ENCODE measurements at places on chromosomes 4 and X.

DNA sequence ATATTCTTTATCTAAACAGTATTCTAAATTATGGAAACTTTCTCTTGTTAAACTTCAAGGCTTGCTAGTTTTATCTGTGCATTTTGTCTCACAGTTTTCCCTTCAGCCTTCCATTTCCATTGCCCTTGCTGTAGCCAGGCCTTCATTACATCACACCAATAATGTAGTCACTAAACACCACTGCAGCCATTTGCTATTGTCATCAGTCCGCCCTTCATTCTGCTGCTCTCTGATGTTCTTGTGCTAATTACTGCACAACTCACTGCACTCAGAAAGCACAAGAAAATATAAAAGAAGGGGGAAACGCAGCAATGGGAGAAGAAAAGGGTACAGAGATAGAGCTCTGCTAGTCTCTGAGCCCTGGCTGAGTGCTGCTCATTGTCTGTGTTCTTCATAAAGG is 239.6 kb upstream of the FSTL5 start:
- DNase-seq, result no peak

DNA sequence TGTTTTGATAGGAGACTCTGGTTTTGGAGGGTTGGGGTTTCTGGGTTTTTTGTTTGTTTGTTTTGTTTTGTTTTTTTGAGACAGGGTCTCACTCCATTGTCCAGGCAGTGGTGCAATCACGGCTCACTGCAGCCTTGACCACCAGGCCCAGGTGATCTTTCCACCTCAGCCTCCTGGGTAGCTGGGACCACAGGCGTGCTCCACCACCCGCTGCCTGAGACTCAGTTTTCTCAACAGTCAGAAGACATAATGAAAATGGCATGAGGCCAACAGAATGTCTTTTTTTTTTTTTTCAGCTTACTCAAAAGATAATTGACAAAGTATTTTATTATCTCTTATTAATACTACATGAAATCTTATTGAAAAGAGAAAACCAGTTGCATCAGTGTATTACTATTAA is 32.4 kb downstream of the TNIP2 start:
- DNase-seq, result no peak

- DNase-seq, result no peak
Measured at GRCh38 chrX:11205796-11206195, 87.4 kb upstream of the AMELX start.

DNA sequence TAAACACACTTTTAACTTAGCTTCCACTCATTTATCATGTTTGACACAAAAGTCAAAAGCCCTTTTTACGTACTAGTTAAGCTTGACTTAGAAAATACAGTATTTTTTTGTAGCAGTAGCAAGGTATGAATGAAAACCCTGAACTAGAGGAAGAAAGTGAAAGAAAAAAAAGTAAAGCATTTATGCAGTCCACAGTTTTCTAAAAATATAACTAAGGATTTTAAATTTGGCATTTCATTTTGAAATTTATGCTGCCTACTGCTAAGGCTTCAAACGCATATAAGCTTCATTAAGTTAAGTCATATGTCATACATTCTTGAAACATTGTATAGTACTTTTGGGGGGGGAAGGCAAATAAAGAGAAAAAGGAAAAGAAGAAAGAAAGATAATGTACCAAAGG is 201.5 kb downstream of the PDGFC start:
- DNase-seq, result no peak

DNA sequence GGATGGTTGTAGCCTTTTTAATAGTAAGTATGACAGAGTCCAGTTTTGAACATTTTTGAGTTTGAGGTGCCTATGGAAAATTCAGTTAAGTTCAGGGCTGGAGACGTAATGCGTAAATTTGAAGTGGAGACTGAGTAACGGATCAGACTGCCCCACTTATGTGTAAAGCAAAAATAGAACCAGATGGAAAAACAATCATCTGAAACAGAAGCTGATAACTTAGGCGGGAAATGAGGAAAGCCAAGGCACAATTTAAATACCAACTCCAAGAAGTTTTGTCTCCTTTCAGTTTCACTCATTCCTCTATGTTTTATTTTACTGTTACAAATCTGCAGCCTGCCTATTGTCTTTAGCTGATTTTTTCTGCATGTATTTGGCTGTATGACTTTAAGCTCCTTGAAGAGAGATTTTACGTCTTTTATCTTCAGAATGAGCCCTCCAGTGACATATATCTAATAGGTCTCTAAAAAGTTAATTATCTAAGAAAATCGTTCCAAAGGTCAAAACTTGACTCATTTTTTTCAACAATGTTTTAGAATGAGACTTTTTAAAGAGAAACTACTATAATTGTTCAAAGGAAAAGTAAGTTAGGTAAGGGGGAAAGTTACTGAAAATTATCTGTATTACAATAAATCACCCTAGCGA is 1.1 kb downstream of the SGCB start:
- no peak for DNase-seq

GRCh38 chr4:132530861-132531260 is 618.2 kb upstream of the PCDH10 start:
- DNase-seq, result no peak

DNA sequence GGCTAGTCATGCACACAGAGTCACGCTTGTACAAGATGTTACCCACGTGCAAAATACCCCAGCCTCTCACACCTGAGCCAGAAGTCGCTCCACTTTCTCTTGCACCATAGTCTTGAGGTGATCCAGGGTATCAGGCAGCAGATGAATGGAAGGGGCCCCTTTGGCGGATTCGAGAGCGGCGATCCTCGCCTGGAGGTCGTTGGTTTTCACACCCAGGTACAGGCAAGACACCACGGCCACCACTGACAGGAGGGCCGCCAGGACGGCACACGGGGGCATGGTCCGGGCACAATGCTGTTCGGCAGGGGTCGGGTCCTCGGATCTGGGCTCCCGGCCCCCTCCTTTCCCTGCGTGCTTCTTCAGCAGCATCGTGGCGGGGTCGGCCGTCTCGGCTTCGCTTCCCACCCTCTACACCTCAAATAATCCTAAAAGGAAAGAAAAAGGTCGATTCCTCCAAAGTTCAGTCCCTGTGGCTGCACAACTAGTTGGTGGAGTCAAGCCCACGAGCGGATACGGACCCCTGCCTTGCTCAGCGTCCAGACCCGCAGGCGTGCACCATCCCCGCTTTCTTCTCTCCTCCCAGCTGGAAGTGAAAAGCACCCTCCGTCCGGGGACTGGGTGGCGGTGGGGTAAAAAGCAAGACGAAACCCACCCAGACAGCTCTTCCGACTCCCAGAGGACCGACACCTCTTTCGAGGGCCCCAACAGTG is 652 bp downstream of the COL25A1 start:
- DNase-seq, result no peak

- DNase-seq, result peak; percentile 81
Measured at GRCh38 chr4:51843309-51844152, 578 bp downstream of the DCUN1D4 start.

GRCh38 chr4:121822796-121823504 is 733 bp downstream of the CCNA2 start:
- peak; percentile 30 for DNase-seq

DNA sequence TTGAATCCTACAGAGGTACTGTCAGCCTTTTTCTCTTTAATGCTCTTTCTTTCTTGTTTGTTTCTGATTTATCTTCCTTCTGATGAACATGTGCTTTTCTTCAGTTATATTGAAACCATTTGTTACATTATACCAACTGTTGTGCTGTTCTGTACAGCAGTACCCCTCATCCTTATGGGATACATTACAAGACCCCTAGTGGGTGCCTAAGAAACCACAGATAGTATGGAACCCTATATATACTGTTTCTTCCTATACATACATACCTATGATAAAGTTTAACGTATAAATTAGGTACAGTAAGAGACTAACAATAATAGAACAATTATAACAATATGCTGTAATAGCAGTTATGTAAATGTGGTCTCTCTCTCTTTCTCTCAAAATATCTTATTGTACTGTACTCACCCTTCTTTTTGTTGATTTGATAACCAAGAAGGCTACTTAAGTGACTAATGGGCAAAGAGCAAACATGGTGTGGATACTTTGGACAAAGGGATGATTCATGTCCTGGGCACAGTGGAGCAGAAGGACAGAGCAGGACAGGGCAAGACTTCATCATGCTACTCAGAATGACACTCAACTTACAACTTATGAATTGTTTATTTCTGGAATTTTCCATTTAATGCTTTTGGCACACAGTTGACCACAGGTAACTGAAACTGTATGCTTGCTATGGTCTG is 10.7 kb upstream of the YIPF7 start:
- no peak for DNase-seq

DNA sequence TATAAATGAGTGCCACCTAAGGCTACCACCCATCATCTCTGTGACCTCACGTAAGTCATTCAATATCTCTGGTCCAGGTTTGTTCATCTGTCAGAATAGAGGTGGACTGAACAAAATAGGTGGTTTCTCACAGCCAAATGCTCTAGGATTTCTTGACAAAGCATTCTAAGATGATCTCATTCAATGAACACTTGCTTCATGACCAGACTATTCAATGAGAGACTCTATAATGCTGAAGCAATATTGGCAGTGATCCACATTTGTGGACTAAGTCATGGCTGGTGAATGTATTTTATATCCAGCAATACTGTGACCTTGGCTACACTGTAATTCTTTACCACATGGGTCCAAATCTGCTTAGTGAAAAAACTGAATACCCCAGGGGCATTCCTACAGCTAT is 37.9 kb downstream of the LDB2 start:
- no peak for DNase-seq

DNA sequence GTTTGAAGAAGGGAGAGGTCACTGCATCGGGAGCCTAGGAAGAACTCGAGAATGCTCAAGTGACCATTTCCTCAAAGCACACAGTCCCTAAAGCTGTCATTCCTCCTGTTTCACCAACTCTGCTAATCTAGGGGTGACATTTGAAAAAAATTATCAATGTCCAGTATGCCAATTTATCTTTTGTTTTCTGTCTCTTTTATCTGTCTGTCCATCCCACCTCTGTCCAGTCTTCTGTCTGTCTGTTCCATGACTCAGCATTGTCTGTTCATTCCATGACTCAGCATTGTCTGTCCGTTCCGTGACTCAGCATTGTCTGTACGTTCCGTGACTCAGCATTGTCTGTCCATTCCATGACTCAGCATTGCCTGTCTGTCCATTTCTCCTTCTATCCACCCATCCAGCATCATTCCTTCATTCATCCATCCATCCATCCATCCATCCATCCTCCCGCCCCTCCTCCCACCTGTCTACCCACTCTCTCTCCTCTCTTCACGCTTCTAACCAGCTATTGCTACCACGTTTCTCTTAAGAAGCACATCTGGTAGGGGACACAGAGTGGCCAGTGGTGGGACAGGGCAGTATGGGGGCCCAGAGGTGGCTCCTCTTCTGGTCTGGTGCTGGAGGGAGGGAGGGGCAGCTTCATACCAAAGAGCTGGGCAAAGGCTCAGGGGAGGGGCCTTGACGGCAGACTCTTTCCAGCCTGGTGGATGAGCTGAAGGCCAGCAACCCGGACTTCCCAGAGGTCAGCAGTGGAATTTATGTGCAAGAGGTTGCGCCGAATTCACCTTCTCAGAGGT is 34.1 kb downstream of the HTRA3 start:
- DNase-seq, result no peak

GRCh38 chrX:54721424-54721823 is 76.6 kb downstream of the ITIH6 start:
- DNase-seq, result no peak

DNA sequence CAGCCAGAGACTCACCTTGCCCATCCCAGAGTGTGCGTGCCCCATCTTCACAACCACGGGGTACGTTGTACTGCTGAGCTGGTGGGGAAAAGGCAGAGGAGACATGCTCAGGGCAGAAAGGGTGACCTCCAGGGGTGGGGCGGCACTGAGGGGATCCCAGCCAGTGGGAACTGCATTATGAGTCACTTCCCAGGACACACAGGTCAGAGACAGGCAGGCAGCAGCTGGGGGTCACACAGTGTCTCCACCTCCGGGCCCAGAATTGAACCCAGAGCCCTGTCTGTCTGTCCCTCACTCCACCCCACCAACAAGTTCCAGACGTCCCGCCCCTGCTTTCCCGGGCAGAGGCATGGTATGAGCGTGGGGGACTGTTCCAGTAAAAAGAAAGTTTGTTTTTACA is 4.8 kb upstream of the TIMP1 start:
- DNase-seq, result no peak

DNA sequence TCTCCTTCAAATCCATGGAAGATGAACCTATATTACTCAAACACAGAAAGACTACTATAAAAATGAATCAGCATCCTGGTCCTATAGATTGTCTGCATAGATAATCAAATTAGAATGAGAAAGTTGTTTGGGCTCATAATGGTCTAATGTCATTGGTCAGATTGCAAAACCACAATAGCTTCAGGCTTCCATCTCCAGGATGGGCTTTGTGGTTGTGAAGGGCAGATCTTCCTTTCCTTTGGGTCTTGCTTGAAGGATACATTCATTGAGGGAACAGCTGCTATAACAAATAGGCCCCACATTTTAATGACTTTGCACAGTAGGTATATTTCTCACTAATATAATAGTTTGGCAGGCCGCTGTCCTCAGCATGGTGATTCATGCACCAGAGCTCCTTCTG is 94.3 kb downstream of the REPS2 start:
- DNase-seq, result no peak

- no peak for DNase-seq
Measured at GRCh38 chr4:111268769-111269414, 646.0 kb upstream of the PITX2 start.

- no peak for DNase-seq
Measured at GRCh38 chr4:110611968-110612447, 10.9 kb downstream of the PITX2 start.

DNA sequence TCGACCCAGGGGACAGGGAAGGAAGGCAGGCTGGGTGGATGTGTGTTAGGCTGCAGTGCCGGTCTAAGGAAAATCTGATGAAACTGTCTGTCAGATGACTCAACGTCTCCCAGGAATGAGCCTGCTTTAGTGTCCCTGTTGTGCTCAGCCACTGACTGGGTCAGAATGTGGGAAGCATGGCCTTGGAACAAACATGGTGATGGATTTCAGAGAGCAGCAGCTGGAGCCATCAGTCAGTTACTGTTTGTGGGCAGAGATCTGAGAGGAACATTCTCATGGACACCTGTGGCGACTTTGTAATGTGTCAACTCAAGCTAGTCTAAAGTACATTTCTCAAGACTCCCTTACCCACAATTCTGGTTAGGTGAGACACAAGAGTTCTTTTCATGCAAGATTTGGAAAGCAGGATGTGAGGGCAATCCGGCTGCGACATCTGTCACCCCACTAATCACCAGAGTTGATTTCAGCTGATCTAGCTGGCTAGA is 63.2 kb downstream of the ANAPC10 start:
- no peak for DNase-seq

DNA sequence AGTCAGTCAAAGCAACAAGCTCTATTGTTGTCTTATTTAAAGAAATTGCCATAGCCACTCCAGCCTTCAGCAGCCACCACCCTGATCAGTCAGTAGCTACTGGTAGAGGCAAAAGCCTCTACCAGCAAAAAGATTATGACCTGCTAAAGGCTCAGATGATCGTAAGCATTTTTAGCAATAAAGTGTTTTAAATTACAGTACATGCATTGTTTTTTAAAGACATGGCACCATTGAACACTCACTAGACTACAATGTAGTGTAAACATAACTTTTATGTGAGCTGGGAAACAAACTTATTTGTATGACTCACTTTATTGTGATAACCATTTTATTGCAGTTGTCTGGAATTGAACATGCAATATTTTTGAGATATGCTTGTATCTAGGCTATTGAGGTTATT is 32.3 kb upstream of the DYNLT3 start:
- no peak for DNase-seq

GRCh38 chr4:138565576-138565975 is 323.4 kb upstream of the SLC7A11 start:
- DNase-seq, result no peak

GRCh38 chrX:147069926-147070325 is 255.4 kb upstream of the CXorf51A start:
- no peak for DNase-seq

Data from testis (tissue), 5 donors.